AG09309 (cell line): ENCODE measurements at places on chromosomes 6 and 20.
A peak's percentile ranks its signal among the peaks of the same experiment; 100 is the strongest.

- DNase-seq: no peak
These were observed 86.4 kb upstream of the CBLN4 start for GRCh38 chr20:56091628-56092234.

DNA sequence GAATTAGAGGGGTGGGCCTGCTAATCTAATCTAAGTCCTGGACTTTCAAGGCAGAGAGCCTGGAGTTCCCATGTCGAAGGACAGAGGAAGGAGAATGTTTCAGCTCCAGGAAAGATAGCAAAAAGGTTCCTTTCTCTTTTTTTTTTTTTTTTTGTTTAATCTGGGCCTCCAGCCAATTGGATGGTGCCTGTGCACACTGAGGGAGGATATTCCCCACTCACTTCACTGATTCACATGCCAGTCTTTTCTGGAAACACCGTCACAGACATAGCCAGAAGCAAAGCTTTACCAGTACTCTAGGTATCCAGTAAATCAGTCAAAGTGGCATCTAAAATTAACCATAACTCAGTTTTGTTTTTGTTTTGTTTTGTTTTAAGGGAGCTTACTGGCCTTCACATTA is 721.1 kb downstream of the TENT5A start:
- DNase-seq: no peak

- DNase-seq: no peak
These were observed 1.0 kb upstream of the LY6G6D start for GRCh38 chr6:31713991-31714684.

GRCh38 chr6:10837009-10837621 is 1.2 kb downstream of the MAK start:
- no peak for DNase-seq

GRCh38 chr6:67358241-67358640 is 1276.8 kb upstream of the ADGRB3 start:
- no peak for DNase-seq

DNA sequence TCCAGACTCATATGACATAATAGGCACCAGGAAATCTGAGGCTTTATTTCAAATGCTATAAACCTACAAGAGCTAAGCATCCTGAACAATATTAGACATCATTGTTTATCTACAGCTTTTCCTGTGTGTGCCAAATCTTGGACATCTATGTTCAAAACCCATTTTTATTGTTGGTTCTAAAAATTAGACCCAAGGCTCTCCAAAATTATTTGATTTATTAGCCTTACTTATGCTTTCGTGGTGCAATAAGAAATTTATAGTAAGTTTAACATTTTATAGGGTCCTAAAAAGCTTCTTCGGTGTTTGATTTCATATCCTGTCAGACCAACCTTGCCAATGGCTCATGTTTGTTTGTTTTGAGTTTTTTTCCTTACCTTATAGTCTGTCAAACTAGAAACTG is 1014.5 kb upstream of the MANEA start:
- no peak for DNase-seq

- peak; percentile 69 for DNase-seq
These were observed 175.3 kb upstream of the CST7 start for GRCh38 chr20:24773751-24774201.

DNA sequence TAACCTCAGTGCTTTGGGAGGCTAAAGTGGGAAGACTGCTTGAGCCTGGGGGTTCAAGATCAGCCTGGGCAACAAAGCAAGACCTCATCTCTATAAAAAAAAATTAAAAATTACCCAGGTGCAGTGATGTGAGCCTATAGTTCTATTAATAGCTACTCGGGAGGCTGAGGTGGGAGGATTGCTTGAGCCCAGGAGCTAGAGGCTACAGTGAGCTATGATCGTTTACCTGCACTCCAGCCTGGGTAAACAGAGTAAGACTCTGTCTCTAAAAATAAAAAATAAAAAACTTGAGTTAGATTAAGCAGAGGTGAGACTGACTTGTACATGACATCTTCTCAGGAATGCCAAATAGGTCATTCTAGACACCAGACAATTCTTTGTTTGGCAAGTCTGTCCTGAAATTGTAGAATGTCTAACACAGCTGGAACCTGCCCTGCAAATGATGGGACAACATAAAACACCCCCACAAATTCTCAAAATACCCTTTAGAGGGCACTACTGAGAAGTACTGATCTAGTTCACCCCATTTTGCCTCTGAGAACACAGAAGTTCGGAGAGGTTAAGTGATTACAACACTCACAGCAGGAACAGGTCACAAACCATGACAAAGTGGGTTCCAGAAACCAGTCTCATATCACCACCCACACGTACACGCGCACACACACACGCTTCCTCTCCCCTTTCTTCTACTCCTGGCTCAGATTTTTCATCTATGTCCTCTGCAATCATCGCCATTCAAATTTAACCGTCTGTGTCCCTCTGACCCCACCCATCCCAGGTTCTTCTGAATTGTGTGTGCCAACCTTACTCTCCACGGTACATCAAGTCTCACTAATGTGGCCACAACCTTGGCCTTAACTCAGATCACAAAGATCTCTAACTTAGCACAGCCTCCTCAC is 38.3 kb downstream of the ARHGAP18 start:
- no peak for DNase-seq

DNA sequence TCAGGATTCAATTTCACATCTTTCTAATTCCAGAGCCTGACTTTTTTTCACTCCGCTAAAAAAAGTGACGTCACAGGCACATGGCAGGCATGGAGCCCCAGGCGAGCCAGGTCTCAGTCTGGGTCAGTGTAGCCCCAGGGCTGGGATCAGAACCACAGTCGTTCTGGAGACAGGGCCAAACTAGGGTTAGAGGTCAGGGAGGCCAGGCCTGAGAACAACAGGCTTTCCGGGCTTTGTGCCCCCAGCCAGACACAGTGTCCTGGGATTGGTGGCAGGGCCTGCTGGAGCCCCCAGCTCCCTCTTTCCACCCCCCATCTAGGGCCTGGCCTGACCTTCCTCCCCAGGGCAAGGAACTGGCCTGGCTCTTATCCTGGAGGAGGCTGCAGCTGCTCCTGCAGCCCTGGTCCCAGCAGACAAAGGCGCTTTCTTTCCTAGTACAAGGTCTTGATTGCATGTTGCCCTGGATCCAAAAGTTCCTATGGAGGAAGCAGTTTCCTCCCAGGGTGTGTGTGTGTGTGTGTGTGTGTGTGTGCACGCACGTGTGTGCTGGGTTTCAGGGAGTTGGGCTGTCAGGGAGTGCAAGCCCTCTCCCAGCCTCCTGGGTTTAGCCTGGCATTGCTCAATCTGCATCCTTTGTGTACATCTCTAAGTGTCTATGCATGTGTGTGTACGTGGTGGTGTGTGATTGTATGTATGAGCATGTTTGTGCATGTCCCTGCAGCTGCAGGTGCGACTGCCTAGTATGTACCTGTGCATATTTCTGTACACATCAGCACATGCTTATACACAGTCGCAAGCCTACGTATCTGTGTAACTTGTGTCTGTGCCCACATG is 26.5 kb upstream of the EMILIN3 start:
- DNase-seq: no peak

GRCh38 chr6:126963077-126963809 is 155.2 kb upstream of the RSPO3 start:
- no peak for DNase-seq

DNA sequence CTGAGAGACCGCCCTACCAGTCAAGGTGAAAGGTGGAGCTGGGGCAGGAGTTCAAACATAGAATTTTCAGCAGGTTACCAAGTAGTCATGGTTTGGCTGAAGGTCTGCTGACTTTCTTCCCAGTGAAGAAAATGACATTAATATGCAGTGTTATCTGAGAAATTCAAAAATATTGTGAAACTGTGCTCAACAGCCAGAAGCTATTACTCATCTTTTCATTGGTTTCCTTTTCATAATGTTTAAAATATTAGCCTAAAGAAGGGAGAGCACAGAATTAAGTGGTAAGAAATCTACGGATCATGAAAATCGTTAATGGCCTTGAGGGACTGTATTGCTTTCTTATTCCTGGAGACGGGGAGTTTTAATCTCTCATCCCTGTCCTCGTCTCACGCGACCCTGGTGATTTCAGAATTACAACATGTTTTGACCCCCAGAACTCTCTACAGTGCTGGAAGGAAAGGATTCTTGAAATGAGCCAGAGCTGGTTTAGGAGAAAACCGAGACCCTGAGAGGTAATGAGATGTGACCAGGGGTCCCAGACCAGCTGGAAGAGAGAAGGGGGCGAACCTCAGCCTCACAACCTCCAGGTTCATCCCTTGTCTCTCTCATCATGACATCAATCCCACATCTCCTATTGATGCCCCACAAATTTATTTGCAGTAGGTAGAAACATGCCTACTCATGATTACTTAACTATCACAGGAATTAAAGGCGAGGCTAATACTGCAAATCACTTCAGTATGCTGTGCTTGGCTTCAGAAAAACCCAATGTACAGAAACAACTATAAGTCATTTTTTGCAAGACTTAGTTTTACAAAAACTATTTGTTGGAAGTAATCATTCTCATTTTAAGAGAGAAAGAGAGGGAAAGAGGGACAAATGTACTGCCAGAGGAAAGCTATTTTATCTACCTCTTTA is 209.5 kb downstream of the FNDC1 start:
- DNase-seq: no peak

DNA sequence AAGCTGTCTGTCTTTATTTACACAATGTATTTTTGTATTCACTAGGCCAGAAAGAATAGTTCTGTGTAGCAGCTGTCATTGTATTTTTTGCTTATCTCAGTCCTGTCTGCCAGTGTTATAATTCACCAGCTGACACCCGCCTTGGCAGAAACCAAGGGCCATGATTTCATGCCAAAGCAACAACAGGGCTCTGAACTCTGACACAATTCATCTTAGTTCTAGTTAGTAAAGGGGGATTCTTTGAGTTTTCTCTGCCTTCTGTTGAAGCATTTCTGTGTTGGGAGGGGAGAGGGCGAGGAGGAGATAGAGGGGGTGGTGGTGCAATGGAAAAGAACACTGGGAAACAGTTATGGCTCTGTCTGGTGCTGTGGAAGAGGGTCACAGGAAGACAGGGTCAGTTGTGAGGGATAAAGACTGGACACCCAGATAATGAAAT is 684.6 kb upstream of the MARCKS start:
- DNase-seq: no peak

DNA sequence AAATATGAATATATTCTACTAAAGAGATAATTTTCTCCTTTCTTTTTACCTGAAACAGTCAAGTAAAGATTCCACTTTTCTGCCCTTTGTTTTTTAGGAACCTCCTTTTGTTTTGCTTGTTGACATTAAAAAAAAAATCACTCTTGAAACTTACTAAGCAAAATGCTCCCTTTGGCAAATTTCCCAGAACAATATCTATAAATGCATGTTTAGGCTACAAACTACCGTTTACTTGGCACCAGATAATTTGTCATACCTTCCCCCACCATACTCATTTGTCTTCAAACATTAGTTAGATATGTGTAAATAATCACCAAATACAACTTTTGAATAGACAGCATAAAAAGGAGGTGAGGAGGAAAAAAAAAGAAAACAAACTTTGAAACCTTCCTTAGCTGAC is 604.7 kb downstream of the RFPL4B start:
- no peak for DNase-seq
